ENCODE measurements at places on chromosomes 3 and 15.

DNA sequence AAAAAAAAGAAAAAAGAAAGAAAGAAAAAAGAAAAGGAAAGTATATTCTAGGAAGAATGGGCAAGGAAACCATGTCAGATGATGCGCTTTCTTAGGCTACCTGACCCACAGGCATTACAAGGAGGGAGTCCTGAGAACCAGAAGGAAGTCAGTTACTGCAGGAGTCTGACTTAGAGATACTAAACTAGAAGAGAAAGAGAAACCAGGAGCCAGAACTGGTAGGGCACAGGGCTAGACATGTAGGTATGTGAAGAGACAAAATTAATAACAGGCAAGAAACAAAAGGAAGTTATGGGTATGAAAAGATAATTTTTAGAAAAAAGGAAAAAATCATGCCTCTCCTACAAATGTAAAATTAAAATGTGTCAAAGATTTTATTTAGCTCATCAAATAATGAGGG, 63.3 kb upstream of the LRRN1 start:
- DNase-seq: no peak

GRCh38 chr3:187759601-187760000, 14.3 kb upstream of the BCL6 start:
- DNase-seq: no peak

DNA sequence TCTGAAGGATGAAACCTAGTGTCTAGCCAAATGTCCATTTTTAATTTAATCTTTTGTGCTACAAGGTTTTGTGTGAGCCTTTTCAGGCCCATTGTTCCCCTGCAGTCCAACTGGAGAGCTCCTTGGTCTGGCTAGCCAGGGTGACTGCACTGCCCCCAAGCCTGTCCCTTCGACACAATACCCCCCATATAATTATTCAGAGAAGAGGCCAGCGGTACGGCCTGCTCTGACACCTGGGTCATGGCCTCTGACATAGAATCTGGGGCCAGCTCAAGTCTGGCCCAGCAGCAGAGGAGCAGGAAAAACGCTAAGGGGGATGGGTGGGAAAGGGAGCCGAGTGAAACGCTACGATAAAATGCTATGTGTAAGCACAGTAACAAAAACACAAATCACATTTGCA, 64.2 kb upstream of the PYGO1 start:
- no peak for DNase-seq

GRCh38 chr3:77150759-77151158, 110.9 kb downstream of the ROBO2 start:
- no peak for DNase-seq

GRCh38 chr15:45230245-45230965, 21.6 kb upstream of the SLC28A2 start:
- no peak for DNase-seq

DNA sequence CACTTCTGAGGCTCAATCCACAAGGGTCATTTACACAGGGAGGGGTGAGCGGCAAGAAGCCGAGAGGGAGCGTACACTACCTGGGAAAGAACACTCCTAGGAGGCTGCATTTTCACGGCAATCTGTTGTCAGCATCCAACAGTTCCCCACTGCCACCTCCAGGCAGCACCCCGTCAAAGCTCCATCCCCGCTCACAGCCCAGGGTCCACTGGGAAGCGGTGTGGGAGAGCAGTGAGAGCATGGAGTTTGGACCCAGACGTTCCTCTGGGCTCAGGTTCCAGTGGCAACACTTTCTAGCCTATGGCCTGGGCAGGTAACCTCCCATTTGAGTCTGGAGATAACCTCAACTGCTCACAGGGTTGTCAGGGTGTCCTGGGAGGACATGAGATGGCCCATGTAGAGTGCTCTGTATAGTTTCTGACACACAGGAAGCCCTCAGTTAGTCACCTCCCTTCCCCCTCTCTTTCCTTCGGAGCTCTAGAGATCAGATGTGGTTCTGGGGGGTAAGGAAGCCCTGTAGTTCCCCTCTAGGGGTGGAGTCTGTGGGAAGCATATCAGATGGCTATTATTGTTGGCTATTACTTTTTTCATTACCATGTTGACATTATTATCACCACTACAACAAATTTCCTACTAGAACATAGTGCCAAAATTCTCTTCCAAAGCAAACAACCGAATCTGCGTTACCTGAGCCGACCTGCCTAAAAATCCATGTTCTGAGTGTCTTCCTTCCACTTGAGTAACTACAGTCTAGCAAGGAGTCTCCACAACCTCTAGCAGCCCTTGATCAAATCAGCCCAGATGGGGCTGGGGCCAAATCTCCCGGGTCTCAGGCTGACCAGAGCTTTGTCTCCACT, 29.1 kb downstream of the RUVBL1 start:
- no peak for DNase-seq

- no peak for DNase-seq
These were observed 8.5 kb downstream of the TRAT1 start for GRCh38 chr3:108830991-108831614.

- DNase-seq: no peak
These were observed 1.2 kb downstream of the EOGT start for GRCh38 chr3:69012100-69012799.

DNA sequence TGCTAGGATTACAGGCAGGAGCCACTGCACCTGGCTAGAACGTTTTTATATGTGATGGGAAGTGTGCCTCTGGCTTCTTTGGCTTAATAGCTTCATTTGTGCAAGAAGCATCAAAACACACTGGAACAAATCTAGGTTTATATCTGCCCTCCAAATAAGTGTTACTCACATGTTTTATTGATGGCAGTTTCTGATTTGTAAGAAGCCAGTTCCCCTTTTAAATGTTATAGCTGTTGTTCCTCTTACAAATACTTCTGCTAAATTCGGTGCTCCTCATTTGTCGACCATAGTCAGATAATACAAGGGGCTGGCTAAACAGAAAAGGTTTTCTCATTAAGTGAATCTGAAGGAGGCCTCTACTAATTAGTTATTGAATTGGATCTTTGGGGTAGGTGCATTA, 307.1 kb upstream of the SEMA6D start:
- no peak for DNase-seq

GRCh38 chr3:191721390-191721861, 260.5 kb downstream of the PYDC2 start:
- DNase-seq: no peak

GRCh38 chr3:46613313-46614005, 1.1 kb downstream of the FAM240A start:
- DNase-seq: no peak

DNA sequence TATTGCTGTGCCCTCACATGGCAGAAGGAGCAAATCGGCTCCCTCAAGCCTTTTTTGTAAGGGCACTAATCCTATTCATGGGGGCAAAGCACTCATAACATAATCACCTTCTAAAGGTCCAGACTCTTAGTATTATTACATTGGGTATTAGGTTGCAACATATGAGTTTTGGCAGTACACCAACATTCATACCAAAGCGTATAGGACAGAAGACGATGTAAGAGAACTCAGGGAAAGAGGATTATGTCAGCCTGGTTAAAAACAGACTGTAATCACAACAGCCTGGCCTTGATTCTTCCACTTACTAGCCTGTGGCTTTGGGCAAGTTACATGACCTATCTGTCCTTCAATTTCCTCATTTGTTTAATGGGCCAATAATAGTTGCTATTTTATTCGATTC, 828.5 kb upstream of the NECTIN3 start:
- DNase-seq: no peak

DNA sequence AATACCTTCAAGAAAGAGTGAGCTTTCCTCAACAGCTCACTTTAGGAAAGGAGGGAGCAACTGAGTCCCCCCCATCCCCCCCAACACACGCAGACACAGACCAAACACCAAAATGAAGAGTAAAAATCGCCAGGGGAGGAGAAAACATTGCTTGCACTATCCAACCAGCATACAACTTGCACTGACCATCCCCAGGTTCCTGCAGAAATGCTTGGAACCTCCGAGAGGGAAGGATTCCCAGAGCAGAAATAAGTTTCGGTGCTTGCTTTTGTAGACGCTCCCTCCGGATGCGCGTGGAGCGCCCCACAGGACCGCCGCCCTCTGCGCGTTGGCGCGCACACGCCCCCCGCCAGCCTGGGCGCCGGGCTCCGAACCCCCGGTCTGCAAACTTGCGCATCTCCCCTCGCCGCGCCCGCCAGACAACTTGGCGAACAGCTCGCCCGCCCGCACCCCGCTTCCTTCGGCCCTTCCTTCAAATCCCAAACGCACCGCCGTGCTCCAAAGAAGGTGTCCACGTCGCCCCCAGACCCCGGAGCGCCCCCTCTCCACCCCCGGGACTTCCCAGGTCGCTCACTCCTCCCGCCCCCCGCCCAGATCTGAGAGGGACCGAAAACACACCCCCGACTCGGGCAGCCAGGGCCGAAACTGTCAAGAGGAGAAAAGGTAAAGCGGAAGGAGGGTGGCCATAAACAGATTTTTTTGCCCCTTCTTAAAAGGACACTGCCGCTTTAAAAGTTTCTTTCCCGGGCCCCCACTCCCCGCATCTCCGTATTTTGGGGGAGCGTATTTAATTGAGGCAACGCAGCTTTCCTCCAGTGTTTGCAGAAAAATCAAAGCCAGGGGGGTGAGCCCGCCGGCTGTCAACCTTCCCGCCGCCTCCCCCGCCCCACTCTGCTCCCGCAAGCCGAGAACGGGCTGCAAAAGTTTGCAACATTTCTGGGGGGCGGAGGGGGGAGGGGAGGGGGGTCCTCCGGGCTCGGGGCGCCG, 859 bp downstream of the RORA start:
- no peak for DNase-seq

DNA sequence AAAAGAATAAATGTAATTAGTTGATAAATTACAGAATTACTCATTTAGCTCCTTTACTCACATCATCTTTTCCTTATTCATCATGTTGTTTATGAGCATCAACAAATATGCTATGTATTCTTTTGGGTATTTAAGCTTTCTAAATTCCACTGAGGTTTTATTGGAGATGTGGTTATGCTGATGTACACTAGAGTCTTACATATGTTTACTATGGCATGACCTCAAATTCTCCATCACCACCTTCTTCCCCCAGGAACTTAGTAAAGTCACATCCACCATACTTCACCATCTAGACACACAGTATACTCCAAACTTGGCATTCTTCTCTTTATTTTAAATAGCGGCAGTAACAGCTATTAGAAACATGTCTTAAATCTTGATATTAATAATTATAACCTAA, 74.1 kb upstream of the MELTF start:
- DNase-seq: no peak

DNA sequence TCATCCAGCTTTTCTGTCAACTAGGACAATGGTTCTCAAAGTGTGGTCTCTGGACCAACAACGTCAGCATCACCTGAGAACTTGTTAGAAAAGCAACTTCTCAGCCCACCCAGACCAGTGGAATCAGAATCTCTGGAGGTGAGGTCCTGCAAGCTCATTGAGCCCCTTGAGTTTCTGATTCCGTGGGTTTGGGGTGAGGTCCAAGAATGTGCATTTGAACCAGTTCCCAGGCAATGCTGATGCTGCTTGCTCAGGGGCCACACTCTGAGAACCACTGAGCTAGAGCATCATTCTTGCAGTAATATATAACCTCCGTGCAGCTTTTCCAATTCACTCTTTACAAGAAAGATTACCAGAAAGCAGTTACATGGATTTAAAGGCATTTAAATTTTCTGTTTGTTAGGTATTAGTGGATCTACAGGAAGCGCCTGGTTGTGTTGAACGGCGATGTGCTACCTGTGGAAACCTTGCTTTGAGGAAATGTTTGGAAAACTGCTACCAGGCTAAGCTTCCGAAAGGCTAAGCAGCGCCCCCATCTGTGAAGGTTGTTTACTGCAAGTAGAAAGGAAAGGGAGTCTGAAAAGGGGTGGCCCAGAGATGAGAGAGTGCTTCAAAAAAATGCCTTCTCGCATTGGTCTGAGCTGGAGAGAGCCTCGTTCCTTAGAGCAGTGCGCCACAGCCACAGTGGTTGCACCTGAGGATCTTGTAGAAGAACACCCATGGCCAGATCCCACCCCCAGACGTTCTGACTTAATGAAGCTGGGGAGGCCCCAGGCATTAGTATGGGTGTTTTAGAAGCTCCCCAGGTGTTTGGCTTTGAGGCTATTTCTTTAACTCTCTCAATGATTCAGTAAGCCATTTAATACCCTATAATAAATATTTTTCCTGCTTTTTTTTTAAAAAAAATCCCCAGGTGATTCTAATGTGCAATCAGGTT, 50.0 kb downstream of the RLBP1 start:
- no peak for DNase-seq

DNA sequence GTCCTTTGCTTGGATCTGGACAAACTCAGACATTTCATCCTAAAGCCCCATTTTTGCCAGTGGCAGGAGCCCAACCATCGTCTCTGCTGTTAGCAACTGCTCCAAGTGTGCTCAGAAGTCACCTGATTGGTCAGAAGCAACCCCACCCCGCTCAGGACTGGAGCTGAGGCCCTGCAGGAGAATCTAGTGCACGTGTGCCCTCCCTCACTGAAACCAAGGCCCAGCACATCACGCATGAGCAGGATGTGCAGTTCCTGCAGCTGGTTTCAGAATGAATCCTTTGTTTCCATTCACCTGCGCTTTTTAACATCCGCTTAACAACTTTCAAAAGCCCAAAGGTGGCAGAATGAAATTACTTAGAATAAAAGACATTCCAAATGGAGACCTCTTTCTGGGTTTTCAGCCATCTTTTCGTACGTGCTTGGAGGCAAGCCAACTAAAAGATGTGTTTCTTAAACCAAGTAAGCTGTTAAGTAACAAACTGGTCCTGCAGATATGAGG, 81.2 kb downstream of the SRGAP3 start:
- DNase-seq: no peak

DNA sequence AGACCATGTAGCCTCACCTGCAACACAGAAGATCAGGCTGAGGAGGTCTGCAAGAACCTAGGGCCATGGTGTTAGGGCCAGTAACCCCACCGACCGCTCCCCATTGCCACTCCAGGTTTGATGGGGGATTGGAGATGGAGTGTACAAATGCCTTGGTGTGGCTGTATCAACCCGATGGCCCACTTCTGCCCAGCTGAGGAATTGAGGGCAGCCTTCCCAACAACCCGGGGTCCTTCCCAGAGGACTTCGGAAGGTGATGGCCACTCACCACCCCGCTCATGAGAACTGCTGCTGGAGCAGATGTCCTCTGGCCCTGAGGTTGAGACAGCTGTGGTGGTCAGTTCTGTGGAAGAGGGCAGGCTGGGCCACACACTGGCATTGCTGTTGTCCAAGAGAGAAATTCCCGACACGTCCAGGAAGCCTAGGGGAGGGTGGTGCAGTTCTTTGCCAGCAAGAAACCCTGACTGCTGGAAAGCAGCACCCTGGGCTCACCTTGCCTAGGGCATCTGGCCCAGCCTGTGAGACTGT, 8.9 kb downstream of the GORASP1 start:
- DNase-seq: no peak

- DNase-seq: no peak
These were observed 132.3 kb downstream of the SUCLG2 start for GRCh38 chr3:67522081-67522480.

GRCh38 chr15:90902840-90903732, at the start of gene MAN2A2:
Gene MAN2A2 (plus strand): TSS chr15:90903302. CDS start chr15:90904208, 906 bp downstream.
- DNase-seq: peak; percentile 47

DNA sequence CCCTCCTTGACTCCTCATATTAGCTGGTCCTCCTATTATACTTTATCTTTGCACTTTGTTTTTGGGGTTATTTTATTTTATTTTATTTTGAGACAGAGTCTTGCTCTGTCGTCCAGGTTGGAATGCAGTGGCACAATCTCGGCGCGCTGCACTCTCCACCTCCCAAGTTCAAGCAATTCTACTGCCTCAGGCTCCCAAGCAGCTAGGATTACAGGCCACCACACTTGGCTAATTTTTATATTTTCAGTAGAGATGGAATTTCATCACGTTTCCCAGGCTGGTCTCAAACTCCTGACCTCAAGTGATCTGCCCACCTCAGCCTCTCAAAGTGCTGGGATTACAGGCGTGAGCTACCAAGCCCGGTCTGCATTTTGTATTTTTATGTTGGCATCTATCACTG, 126.7 kb downstream of the FOXB1 start:
- no peak for DNase-seq

GRCh38 chr3:190444576-190445145, 5.0 kb downstream of the TMEM207 start:
- no peak for DNase-seq
